Hematopoietic multipotent progenitor cell (in vitro differentiated cells): ENCODE measurements at places on chromosomes 5 and 9.

GRCh38 chr9:133969681-133970580 is 22.2 kb downstream of the VAV2 start:
- no peak for DNase-seq

DNA sequence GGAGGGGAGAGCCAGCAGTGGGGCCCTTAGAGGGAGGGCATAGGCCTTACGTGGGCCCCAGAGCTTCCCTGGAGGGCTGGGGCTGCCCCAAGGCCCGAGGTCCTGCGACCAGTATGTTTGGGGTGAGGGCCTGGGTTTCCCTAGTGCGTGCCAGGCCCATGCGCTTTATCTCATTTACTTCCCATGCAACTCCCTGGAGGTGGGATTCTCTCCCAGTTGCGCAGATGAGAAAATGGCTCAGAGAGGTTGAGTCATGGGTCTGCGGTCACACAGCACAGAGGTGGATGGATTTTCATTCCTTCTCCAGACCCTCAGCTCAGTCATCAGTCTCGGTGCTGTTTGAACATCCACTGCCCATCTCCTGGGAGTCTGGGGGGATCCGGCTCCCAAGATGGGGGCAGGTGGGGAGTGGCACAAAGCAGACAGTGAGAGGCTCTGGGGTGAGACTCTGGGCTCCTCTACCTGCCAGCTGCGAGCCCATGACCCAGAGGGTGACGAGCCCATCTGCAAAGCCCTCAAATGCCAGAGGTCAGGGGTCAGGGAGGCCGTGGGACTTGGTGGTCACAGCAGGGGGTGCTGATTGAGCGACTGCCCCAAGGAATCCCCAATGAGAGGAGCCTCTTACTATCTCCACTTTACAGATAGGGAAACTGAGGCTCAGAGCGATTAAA is 171.2 kb downstream of the GAPVD1 start:
- no peak for DNase-seq

- DNase-seq = no peak
These were observed 750.9 kb downstream of the MAT2B start for GRCh38 chr5:164256351-164256750.

DNA sequence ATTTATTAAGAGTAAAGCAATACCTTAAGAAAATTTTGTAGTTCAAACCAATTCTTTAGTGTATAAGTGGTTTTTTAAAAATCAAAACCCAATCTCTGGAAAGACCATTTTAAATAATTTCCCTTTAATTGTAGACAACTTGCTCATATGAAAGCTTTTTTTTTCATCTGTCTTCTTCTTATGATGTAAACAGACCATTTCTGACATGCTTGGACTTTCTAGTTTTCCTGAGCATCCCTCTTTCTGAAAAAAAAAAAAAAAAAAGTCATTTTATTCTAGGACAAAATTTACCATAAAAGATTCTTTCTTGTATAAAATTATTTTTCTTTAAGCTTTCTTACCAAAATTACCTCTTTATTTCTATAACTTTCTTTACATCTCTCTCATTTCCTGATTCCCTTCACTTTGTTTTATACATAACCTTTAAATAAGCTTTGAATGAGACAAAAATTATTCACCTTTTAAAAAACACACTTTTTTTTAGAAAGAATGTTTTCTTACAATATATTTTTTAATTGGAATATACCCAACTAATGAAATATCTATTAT is 67.5 kb downstream of the COL15A1 start:
- no peak for DNase-seq

DNA sequence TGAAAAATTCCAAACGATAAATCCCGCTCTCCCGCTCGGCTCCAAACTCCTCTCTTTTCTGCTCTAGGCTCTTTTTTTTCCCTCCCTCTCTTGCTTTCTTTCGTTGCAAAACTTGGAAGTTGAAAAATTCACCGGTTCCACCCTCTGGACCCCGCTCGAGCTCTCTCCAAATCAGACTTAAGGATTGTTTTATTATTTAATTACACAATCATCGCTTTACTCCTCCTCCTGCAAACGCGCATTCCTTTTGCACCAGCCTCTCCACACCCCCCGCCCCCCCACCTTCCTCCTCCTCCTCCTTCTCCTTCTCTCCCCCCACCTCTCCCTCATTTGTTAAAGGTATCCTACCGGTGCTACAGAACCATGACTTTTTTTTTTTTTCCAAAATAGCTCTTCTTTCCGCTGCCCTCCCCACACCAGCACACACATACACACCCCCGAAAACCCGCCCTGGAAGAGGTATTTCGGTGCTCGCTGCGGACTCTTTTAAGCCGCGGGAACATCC is 535 bp upstream of the NFIB start:
- no peak for DNase-seq

DNA sequence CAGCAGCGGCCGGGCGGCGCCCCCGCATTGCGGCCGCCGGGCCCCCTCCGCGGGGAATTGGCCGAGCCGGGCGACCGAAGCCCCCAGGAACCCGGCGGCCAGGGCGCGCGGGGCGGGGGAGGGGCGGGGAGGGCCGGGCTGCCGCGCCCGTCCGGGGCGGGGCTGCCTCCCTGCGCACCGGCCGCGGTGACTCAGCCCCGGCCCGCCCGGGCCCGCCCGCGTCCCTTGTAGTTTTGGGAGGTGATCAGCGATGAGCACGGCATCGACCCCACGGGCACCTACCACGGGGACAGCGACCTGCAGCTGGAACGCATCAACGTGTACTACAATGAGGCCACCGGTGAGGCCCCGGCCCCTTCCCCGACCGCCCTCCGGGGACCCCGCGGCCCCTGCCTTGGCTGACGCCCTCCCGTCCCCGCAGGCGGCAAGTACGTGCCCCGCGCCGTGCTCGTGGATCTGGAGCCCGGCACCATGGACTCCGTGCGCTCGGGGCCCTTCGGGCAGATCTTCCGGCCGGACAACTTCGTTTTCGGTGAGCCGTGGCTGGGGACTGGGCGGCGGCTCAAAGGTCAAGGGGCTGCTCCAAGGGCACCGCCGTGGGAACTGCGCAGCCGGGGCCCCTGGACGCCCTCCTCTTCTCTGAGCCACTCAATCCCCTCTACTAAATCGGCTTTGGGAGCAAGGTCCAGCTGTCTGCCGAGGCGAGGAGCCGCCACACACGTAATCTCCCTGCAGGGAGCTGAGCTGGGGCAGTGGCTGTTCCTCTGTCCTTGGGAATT is 592 bp downstream of the TUBB4B start:
- peak; percentile 46 for DNase-seq

- no peak for DNase-seq
These were observed 16.0 kb downstream of the NR2F1 start for GRCh38 chr5:93599001-93599379.

GRCh38 chr9:131733541-131734061 is 6.3 kb downstream of the RAPGEF1 start:
- no peak for DNase-seq

DNA sequence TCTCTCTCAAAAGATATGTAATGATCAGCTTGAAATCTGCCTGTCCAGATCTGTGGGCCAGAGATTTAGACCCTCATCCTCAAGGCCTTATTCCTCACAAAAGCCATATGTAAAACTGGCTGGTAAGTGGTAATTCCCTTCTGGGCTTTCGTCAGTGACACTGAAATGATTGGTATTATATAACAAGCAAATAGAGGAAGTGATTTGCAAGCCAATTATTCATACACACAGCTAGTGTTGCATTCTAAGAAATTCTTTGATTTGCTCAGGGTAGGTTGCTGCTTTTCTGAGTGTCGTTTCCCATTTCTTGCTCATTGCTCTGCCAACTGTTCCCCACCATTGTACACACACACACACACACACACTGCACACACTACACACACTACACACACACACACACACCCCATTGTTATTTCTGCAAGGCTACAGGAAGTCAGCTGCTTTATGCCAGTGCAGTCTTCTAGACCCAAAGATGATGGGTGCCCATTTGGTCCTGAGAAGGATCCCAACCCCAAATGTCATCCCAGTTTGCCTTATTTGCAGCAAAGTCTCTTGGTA is 76.8 kb downstream of the PRLR start:
- no peak for DNase-seq

DNA sequence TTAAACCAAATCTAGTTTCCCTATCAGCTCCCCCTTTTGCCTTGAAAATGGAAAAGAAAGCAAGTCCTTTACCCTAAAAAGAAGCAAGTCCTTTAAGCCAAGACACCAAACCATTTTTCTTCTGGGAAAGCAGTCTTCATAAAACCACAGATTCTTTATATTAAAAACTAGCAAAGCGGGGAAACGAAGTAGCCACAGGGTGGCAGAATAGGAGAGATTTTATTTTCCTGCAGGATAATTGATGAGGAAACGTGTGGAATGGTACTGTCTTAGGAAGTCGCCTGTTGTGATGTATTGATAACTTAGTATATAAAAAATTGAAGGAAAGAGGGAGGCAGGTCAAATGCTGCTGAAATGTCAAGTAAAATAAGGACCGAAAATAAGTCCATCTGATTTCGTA is 41.1 kb downstream of the ZNF883 start:
- DNase-seq = no peak

DNA sequence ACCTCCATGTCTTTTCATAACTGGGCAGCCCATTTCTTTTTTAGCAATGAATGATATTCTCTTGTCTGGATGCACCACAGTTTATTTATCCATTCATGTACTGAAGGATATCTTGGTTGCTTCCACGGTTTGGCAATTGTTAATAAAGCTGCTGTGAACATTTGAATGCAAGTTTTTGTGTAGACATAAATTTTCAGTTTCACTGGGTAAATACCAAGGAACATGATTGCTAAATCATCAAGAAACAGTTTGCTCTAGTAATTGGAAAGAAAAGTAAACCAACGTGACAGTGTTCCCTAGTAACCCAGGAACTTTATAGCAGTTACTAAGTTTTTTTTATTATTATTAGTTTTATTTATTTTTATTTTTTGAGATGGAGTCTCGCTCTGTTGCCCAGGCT is 100.4 kb downstream of the VPS13A start:
- DNase-seq = no peak

- no peak for DNase-seq
These were observed 209.9 kb downstream of the AOPEP start for GRCh38 chr9:94936419-94936818.

DNA sequence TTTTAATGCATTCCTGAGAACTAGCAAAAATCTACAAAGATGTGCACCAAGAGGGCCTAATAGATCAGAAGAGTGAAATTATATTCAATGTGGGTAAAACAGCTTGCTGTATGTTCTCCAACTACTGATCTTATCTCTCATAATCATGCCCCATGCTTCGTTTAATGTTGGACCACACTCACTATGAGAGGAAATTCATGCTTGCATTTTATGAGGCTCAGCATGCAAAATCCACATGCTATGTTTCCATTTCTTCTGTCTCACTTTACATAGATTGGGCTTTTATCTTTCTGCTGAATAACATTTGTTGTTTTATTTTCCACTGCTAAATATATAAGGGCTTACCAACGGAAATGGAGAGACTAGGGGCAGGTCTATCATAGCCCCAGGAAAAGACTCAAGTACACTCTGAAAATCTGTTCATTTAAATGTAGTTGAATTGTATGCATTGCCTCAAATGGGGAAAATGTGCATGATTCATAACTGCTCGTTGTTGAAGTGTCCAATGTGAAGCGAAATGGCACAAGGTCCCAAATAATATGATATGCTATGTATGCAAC is 474.2 kb downstream of the EFNA5 start:
- no peak for DNase-seq

- DNase-seq = no peak
These were observed 315 bp downstream of the UBQLN1 start for GRCh38 chr9:83707518-83707767.

DNA sequence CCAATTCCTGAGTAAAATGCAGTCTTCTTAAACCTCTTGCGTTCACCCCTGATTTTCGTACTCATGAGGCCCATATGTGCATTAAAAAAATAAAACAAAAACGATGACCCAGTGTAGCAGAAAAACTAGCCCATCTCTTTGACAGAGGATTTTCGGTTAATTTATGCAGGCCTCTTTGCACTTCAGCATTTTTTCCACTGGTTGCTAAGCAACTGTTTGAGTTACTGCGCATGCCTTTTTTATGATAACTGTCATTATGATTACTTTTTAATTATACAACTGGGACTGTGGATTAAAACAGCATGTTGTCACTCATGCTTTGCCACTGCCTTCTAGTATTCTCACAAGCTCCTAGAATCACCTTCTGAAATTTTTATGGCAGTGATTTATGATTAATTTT is 165.0 kb downstream of the SMARCA2 start:
- DNase-seq = no peak

DNA sequence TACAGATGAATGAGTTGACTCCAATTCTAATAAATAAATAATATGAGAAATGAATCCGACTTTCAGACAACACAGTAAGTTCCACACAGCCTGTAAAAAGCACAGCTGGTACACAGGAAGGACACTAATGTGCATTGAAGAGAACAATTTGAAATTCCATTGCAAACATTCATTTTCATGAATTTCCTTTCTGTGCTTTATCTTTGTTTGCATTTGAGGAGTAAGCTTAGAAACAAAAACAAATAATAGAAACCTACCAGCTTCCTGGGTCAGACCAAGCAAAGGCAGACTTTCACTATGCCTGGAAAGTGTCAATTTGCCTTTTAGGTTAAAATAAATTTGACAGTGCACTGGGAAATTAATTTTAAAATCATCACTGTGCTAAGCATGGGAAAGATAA is 143.8 kb upstream of the VLDLR start:
- no peak for DNase-seq

DNA sequence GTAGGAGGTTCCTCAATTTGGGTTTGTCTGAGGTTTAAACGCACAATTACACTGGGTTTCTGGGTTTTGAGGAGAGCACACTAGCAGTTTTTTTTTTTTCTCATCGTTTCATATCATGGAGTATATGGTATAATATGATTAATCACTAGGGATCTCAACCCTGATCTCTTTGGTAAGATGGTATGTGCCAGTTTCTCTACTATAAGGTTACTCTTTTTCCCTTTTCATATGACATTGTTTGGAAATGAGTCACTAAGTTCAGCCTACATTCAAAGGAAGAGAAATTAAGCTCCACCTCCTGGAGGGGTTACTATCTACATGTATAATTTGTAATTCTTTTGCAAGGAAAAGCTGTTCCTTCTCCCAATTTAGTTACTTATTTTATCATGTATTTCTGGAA is 35.2 kb downstream of the MTRR start:
- DNase-seq = no peak
